NCI-H1930 (cell line): ENCODE measurements at places on chromosomes 5 and 9.

DNA sequence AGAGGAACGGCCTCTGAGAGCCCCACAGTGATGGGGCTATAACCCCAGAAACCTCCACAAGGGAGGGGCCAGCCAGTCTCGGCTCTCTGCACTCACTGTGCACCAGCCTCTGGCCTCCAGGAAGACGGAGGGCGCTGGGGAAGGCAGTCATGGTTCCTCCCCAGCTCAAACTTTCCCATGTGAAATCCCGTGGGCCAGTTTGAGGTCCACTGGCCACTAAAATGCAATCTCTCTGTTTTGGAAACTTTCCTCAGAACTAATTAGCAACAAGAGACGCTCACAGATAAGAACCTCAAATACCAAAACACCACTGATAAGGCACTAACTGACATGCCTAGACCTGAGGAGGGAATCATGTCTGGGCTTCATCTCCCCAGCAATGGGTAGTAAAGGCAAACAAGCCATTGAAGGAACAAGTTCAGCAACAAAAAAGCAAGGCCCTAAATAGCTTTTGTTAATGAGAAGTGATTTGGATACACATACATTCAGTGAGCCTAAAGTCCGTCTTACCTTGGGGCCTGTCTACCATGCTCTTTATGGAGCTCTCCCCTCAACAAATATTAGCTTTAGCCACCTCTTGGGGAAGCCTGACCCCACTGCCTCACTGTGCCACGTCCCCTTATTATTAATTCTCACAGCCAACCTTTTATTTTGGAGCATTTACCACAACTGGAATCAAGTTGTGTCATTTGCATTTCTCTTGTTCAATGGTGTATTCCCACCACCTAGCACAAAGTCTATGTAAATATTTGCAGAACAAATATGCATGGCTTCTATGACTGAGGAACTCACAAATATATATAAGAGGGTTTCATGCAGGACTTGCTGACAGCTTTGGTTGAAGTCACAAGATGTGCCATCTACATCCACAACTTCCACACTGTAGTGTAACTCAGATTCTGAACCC lies 56.1 kb upstream of the GLRX start:
- no peak for DNase-seq

DNA sequence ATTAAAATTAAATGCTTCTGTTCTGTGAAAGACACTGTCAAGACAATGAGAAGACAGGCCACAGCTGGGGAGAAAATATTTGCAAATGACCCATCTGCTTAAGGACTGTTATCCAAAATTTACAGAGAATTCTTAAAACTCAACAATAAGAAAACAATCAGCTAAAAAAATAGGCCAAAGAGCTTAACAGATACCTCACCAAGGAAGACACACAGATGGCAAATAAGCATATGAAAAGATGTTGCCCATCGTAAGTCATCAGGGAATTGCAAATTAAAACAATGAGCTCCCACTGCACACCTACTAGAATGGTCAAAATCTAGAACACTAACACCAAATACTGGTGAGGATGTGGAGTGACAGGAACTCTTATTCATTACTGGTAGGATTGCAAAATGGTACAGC lies 10.3 kb downstream of the WNK2 start:
- DNase-seq, result no peak

DNA sequence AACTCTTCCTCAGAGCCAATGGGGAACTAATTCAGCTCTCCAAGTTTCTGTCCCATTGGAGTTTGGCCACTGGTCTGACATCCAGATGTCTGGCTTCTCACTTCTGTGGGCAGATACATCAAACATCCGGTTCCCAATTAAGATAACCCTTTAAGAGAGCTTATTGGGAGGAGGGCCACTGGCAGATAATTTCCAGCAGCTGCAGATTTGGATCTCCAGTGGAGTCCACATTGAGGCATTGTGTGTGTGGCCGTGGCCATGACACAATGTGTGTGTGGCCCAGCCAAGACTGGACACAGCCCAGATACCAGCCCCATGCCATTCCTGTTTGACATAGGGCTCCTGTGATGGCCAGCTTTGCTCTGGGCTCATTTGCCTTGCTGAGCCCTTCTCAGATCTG lies 110.5 kb upstream of the MAP1B start:
- DNase-seq, result no peak

GRCh38 chr5:56358703-56359681 lies 125.9 kb upstream of the ANKRD55 start:
- DNase-seq, result no peak

GRCh38 chr9:21326526-21327139 lies 8.6 kb downstream of the KLHL9 start:
- peak; percentile 35 for DNase-seq

GRCh38 chr9:32918628-32919027 lies 82.8 kb downstream of the APTX start:
- DNase-seq, result no peak

DNA sequence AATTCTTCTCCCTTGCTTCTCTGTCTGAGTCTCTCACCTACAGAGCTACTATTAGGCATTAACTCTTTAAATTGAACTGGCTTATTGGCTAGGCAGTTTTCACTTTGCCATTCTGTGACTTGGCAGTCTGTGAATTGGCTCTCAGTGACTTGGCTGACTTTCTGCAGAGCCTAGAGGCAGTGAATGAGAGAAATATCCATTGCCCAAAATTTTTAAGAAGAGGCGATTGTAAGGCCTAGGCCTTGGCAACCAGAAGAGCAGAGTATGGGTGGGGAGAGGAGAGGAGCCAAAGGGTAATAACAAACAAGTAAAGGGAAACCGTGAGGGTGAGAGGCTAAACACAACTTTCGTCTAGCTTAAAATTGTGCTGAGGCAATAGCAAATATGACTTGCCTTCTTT lies 176.7 kb downstream of the PRR16 start:
- no peak for DNase-seq

DNA sequence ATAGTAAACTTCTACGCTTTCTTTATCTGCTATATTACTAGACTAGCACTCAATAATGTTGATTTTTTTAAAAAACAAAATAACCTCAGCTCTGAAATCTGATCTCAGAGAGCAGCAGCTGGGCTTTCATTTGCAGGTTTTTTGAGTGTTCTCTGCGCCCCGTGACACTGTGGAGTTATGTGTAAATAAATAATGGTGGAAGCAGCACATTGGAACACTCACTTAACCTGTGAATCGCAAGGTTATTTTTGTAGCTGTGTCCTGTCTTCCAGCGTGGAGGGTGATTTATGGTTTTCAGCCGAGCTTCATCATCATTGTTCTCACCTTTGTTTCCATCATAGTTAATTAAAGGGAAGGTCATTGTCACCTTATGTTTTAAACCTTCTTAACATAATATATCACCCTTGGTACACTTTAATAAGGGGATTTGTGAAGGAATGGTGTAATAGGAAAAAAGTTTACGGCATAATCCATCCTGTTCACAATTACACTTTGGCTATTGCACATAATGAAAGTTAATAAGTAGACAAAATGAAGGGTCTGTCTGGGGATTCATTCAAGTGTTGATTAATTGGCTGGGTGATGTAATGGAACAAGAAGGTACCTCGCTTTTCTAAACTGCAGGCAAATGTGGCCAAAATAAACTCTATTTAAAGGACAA lies 493.3 kb upstream of the ADAMTS16 start:
- DNase-seq, result no peak

DNA sequence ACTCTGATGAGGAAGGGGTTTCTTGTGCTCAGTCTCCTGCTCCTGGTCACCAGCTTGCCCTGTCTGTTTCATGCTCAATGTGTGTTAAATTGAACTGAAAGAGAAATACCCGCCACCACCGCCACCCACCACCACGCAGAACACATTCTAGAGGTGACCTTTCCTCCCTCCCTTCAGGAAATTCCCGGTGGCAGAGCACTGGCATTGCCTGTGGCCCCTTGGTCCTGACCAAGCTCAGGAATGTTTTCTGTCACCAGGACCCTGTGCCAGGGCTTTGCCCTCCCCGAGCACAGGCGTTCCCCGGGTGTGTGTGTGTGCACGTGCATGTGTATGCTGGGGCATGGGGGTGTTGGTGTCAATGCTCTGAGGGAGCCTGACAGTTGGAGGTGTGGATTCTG lies 10.2 kb upstream of the SLC25A51 start:
- DNase-seq, result no peak

- DNase-seq, result no peak
These were observed 79.4 kb upstream of the NREP start for GRCh38 chr5:111836426-111836825.

GRCh38 chr9:69207503-69207902 lies 33.4 kb downstream of the TJP2 start:
- no peak for DNase-seq

- no peak for DNase-seq
These were observed 19.9 kb upstream of the ANGPTL2 start for GRCh38 chr9:127142291-127142690.

DNA sequence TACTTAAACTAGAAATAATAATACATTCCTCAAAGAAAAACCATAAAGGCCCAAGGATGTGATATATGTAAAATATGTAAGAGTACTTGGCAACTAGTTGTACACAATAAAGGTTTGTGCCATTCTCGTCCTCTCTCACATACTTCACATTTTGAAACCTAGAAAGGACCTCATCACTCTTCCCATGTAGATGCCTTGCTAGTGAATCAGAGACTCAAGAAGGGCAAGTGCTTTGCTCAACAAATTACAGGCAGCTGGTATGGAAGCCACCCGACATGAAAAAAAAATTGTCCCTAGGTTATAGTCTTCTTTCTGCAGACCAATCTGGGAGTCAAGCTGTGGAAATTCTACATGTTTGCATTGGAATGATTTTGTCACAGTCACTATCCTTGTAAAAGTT lies 31.7 kb downstream of the ADRB2 start:
- no peak for DNase-seq

- no peak for DNase-seq
These were observed 28.8 kb downstream of the PPP2R2B start for GRCh38 chr5:146849694-146850303.
